Epithelial cell of proximal tubule (primary cell): ENCODE measurements at places on chromosomes 5 and 9. TPM values are rescaled to one million over a fixed set of nuclear protein-coding genes. Genes with fewer than 3 reads are reported as not detected.

Gene EQTN
- not detected in 2 replicates for total RNA-seq

Gene RNF224
- not detected in 2 replicates for total RNA-seq

Gene PCDHGB5
- 4.0 and 6.5 TPM in 2 replicates for total RNA-seq

Gene KCTD16
- total RNA-seq: 0.06 and 0.14 TPM in 2 replicates

Gene SLC36A3
- total RNA-seq: not detected in 2 replicates

Gene TNFSF15
- total RNA-seq: 0.81 and 0.87 TPM in 2 replicates

Gene PLAC8L1
- total RNA-seq: 0.58 TPM in 1 of 2 replicates, not detected in the other

Gene PAPPA
- 2.5 TPM in 2 replicates for total RNA-seq

Gene C8G
- not detected in 2 replicates for total RNA-seq

Gene TEX48
- not detected in 2 replicates for total RNA-seq

Gene SYNPO
- 0.43 and 1.4 TPM in 2 replicates for total RNA-seq

Gene RRAGA
- total RNA-seq: 36.0 and 51.9 TPM in 2 replicates

Gene DMGDH
- total RNA-seq: 0.80 and 1.9 TPM in 2 replicates

Gene SLC26A2
- 10.3 and 11.9 TPM in 2 replicates for total RNA-seq

Gene PCDHA13
- total RNA-seq: not detected in 2 replicates

Gene HAVCR1
- 11.4 and 25.8 TPM in 2 replicates for total RNA-seq

Gene MYOZ3
- 2.2 and 3.6 TPM in 2 replicates for total RNA-seq

Gene LCN15
- not detected in 2 replicates for total RNA-seq

Gene TXNDC8
- not detected in 2 replicates for total RNA-seq

Gene SPATA31C1
- 0.14 TPM in 1 of 2 replicates, not detected in the other for total RNA-seq

Gene COL15A1
- total RNA-seq: 0.06 and 0.22 TPM in 2 replicates

Gene LCN10
- total RNA-seq: not detected in 2 replicates

Gene AQP3
- 0.65 and 5.4 TPM in 2 replicates for total RNA-seq

Gene FOXI1
- total RNA-seq: not detected in 2 replicates

Gene SERINC5
- total RNA-seq: 6.9 and 7.1 TPM in 2 replicates

Gene SPACA9
- 2.0 and 5.2 TPM in 2 replicates for total RNA-seq

Gene SLC23A1
- total RNA-seq: 0.07 TPM in 1 of 2 replicates, not detected in the other

Gene MAMDC2
- 5.5 and 6.6 TPM in 2 replicates for total RNA-seq

Gene HINT1
- total RNA-seq: 333 and 354 TPM in 2 replicates

Gene PHAX
- 54.7 and 54.8 TPM in 2 replicates for total RNA-seq

Gene MARCHF6
- total RNA-seq: 13.7 and 27.0 TPM in 2 replicates

Gene RLN2
- 0.63 and 6.0 TPM in 2 replicates for total RNA-seq

Gene PCDHA1
- not detected in 2 replicates for total RNA-seq

Gene TOR4A
- total RNA-seq: 48.5 and 56.1 TPM in 2 replicates

Gene IL9
- not detected in 2 replicates for total RNA-seq

Gene RXRA
- total RNA-seq: 8.4 and 19.1 TPM in 2 replicates

Gene LHX3
- not detected in 2 replicates for total RNA-seq

Gene SERF1A
- 9.6 and 14.6 TPM in 2 replicates for total RNA-seq

Gene SPINK6
- not detected in 2 replicates for total RNA-seq

Gene HMMR
- 19.5 and 54.4 TPM in 2 replicates for total RNA-seq

Gene GRHPR
- total RNA-seq: 136 and 138 TPM in 2 replicates

Gene CCDC180
- 0.29 and 0.75 TPM in 2 replicates for total RNA-seq

Gene SPATA31D4
- total RNA-seq: not detected in 2 replicates

Gene SAXO1
- not detected in 2 replicates for total RNA-seq

Gene SEMA6A
- total RNA-seq: 8.3 and 11.6 TPM in 2 replicates

Gene CARTPT
- total RNA-seq: not detected in 2 replicates

Gene MAN1B1
- total RNA-seq: 46.0 and 74.3 TPM in 2 replicates

Gene KLHL3
- 1.1 and 2.5 TPM in 2 replicates for total RNA-seq

Gene PDLIM4
- 85.7 and 129 TPM in 2 replicates for total RNA-seq

Gene PCDHGC3
- total RNA-seq: 9.8 and 23.2 TPM in 2 replicates

Gene CYLC2
- total RNA-seq: not detected in 2 replicates

Gene PCDHB6
- not detected in 2 replicates for total RNA-seq

Gene MRPS2
- total RNA-seq: 68.1 and 117 TPM in 2 replicates

Gene LECT2
- not detected in 2 replicates for total RNA-seq

Gene C5orf34
- 3.6 and 6.9 TPM in 2 replicates for total RNA-seq

Gene RGS7BP
- under 0.01 TPM in 1 of 2 replicates, not detected in the other for total RNA-seq
